ENCODE measurements at places on chromosomes 4 and X. TPM values are rescaled to one million over a fixed set of nuclear protein-coding genes. Genes with fewer than 3 reads are reported as not detected.

The MAOB gene
- not detected for polyA plus RNA-seq

The EFHC2 gene
- not detected for polyA plus RNA-seq

The DSPP gene
- polyA plus RNA-seq = not detected

The LRCH2 gene
- not detected for polyA plus RNA-seq

The SMIM43 gene
- not detected for polyA plus RNA-seq

The TXK gene
- polyA plus RNA-seq = 3.4 TPM

The HTR2C gene
- not detected for polyA plus RNA-seq

The PAK3 gene
- polyA plus RNA-seq = 0.19 TPM

The CSN1S1 gene
- not detected for polyA plus RNA-seq

The FAM47E gene
- polyA plus RNA-seq = not detected

The GALNTL6 gene
- polyA plus RNA-seq = 1.3 TPM

The GAGE2A gene
- not detected for polyA plus RNA-seq

The CSAG2 gene
- polyA plus RNA-seq = not detected

All from IgD-negative memory B cell (primary cell).